ENCODE measurements at places on chromosomes 4 and X.

DNA sequence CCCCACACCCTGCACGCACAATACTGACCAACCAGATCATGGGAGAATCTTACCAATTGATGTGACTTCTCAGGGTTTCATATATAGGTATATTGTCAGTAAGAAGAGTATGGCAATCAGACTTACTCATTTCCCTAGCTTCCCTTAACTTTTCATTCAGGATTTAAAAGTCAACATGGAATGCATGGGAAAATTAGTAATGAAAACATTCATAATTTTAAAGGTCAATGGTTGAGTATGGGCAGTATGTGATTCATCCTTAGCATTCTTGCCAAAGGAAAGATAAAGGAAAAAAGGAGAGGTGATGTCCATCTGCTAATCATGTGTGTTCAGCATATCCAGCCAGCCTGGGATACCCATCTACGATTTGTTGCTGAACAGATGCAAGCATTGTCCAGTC, 4.0 kb downstream of the DIPK2B start:
- no peak for DNase-seq

GRCh38 chr4:14800977-14801376, 201.3 kb upstream of the CPEB2 start:
- DNase-seq, result no peak

GRCh38 chrX:105126201-105126600, 94.3 kb downstream of the TEX13A start:
- no peak for DNase-seq

DNA sequence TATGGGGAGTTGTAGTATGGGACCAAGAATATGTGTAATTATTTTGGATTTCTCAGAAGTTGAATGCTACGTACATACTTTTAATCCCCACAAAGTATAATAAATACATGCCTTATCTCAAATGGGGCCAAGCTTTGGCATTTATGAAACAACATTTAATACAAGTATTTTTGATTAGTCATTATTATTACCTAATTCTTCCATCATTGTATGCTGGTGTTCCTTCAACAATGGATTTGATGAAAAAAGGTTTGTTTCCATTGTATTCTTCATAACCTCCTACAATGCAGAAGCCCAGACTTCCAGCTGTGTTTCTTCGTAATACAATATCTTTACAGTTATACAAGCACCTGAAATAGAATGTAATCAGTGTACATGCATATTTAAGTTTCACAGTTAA, 83.8 kb downstream of the FIP1L1 start:
- no peak for DNase-seq

GRCh38 chr4:177403746-177404145, 38.5 kb downstream of the AGA start:
- DNase-seq, result no peak

GRCh38 chrX:18034945-18035344, 173.8 kb upstream of the RAI2 start:
- no peak for DNase-seq
